Glutamatergic neuron (in vitro differentiated cells): ENCODE measurements at places on chromosomes 1 and 21.

DNA sequence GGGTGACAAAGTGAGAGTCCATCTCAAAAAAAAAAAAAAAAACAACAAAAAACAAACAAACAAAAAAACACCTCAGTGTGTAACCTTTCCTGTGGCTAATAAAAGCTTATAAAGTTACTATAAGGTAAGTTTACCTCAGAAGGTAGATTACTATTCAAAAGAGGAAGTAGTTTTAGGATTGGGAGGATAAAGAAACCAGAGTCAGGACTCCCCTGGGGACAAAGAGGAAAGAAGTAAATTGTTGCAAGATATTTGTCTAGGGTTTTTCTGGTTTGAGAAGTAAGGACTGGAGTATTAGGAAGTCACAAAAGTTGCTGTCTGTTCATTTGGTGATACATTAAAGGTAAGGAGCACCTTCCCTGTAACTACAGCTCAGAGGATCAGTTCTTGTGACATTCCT lies 23.8 kb upstream of the CENPF start:
- H3K4me3 ChIP-seq, result no peak overlapping the region
- DNase-seq, result no peak
- peaks cover 4% of the 10 kb centered on the region for H3K4me1 ChIP-seq
- H3K27me3 ChIP-seq, result no peaks in the 10 kb centered on the region
- peaks cover 11% of the 10 kb centered on the region for H3K36me3 ChIP-seq
- H3K27ac ChIP-seq, result no peak overlapping the region

- H3K4me1 ChIP-seq, result peaks cover 11% of the 10 kb centered on the region
- no peak overlapping the region for H3K27ac ChIP-seq
- H3K27me3 ChIP-seq, result peaks cover 2% of the 10 kb centered on the region
- DNase-seq, result no peak
These were observed 875 bp downstream of the NCF2 start for GRCh38 chr1:183589384-183589783.

DNA sequence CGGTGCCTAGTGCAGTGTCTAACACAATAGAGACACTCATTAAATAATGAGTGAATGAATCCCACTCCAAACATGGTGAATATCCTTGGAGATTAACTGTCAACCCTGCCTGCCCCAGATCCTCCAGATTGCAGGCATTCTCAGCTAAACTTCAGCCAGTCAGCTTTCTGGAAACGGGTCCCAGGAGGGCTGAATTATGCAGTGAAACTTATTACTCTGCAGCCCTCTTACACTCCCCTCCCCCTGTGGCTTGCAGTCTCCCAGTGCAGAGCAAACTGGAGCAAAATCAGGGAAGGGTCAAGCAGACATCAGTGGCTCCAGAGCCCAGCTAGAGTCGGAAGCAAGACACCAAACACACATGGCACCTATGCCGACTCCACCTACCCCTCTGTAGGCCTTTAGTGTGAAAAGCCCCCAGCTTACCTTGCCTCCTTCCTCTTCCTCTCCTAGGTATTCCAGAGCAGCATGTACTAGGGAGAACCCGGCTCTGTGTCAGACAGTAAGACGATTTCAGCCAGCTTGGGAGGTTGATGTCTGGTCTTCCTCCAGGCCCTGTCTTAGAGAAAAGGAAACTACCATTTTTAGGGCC lies 6.5 kb upstream of the RGS16 start:
- H3K36me3 ChIP-seq, result no peaks in the 10 kb centered on the region
- no peak for DNase-seq
- H3K27ac ChIP-seq, result peak overlapping the region; percentile 78
- peaks cover 7% of the 10 kb centered on the region for H3K27me3 ChIP-seq
- peak overlapping the region; percentile 21 for H3K4me3 ChIP-seq
- H3K4me1 ChIP-seq, result peaks cover 59% of the 10 kb centered on the region

- H3K36me3 ChIP-seq, result no peaks in the 10 kb centered on the region
- H3K4me3 ChIP-seq, result no peak overlapping the region
- H3K27ac ChIP-seq, result no peak overlapping the region
- no peak for DNase-seq
- no peaks in the 10 kb centered on the region for H3K4me1 ChIP-seq
These were observed 262.5 kb downstream of the HLX start for GRCh38 chr1:221141606-221142285.

DNA sequence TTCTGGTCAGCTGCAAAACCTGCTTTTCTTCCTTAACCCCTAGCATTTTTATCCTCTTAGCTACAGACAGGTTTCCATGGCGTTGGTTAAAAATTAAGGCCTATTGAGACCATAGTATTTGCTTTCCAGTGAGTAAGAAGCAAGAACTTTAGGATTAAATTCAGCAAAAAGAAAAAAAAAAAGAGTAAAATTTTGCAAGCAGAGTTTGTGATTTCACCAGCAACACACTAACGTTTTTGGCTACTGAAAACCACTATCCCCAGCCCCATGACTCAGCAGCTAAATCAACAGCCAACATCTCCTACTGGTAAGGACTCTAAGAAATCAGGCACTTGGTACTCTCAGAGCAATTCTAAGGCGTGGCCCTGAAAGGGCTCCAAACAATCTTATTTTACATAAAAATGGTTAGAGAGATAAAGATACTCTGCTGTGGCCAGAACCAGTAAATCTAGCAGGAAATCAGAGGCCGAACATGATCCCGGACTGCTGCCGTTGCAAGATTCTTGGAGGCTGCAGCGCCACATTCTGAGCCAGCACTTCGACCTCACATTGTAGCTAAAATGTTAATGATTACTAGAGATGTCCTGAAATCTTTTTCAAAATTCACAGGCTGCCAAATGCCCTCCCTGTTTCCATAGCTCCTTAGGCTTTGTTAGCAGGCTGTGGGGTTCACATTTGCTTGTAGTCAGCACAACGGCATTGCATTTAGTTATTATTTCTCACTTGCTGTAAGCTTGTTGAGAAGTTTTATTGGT lies 1.6 kb upstream of the ENO1 start:
- peaks cover 7% of the 10 kb centered on the region for H3K4me1 ChIP-seq
- H3K27ac ChIP-seq, result no peak overlapping the region

DNA sequence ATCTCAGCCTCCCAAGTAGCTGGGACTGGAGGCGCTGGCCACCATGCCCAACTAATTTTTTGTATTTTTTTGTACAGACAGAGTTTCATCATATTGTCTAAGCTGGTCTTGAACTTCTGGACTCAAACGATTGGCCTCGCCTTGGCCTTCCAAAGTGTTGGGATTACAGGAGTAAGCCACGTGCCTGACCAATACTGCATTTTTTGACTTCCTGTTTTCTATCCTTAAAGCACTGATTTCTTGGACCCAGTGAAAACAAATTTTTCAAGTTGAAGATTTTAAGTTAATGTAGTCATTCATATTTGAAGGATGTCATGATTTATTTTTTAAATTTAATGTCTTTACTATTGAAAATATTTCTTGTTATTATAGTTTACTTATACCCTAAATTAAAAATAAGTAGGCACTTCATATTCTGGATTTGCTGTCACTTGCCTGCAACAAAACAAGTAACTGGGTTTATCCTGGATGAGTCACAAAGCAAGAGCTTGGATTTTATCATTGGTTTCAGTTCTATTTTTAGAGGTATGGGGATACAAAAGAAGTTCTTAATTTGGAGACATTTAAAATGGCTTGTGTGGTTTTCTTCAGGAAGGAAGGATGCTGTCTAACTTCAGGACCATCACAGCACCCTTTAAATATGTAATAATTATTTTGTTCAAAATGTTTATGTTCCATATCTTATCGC lies 2.2 kb upstream of the VPS45 start:
- DNase-seq, result no peak
- H3K4me1 ChIP-seq, result peaks cover 10% of the 10 kb centered on the region
- H3K36me3 ChIP-seq, result no peaks in the 10 kb centered on the region
- H3K27me3 ChIP-seq, result peaks cover 1% of the 10 kb centered on the region
- no peak overlapping the region for H3K27ac ChIP-seq

- peaks cover 2% of the 10 kb centered on the region for H3K4me1 ChIP-seq
- H3K36me3 ChIP-seq, result no peaks in the 10 kb centered on the region
- no peak overlapping the region for H3K4me3 ChIP-seq
These were observed 216.3 kb upstream of the FAM78B start for GRCh38 chr1:166383137-166383536.

DNA sequence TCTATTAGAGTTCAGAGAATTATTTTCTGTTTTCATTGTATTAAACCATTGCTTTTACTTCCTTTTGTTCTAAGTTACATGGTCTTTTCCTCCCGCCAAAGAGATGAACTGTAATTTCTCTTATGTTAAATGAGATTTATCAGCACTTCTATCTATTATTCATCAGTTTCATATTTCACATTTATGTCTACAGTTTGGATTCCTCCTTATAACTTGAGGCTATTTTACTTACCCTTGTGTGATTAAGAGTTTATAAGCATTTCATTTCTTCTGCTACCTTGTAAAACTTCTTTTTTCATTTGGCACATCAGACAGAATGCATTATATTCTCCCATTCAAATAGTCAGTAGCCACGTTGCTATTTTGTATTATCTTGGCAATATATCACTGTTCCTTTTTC lies 248.2 kb downstream of the PLA2G4A start:
- H3K4me3 ChIP-seq, result no peak overlapping the region
- H3K36me3 ChIP-seq, result peaks cover 4% of the 10 kb centered on the region
- peaks cover 19% of the 10 kb centered on the region for H3K4me1 ChIP-seq
- peaks cover 2% of the 10 kb centered on the region for H3K27me3 ChIP-seq
- no peak for DNase-seq

DNA sequence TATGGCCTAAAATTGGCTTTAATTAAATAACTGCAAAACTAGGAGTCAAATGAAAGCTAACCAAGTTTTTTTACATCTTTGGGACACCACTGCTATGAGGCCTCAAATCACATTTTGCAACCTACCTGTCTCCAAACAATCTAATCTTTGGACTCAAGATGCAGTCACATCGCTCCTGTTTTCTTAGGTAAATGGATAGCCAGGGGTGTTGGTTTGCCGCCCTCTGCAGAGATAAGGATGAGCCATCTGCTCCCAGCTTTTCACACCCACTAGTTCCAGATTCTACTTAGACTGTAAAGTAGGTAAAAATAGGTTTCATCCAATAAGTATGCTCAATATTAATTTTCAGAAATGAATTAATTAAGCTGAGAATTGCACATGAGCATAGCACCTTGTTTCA lies 456.5 kb downstream of the KIF26B start:
- H3K4me3 ChIP-seq, result no peak overlapping the region
- no peaks in the 10 kb centered on the region for H3K36me3 ChIP-seq
- no peak overlapping the region for H3K27ac ChIP-seq
- no peak for DNase-seq
- peaks cover 14% of the 10 kb centered on the region for H3K4me1 ChIP-seq

- DNase-seq, result no peak
- H3K27ac ChIP-seq, result no peak overlapping the region
- H3K36me3 ChIP-seq, result no peaks in the 10 kb centered on the region
- H3K4me1 ChIP-seq, result peaks cover 2% of the 10 kb centered on the region
- no peaks in the 10 kb centered on the region for H3K27me3 ChIP-seq
These were observed 24.5 kb upstream of the RGS1 start for GRCh38 chr1:192550922-192551534.

GRCh38 chr1:231515748-231516147 lies 12.7 kb upstream of the TSNAX start:
- DNase-seq, result no peak
- H3K36me3 ChIP-seq, result no peaks in the 10 kb centered on the region
- no peaks in the 10 kb centered on the region for H3K4me1 ChIP-seq
- H3K27ac ChIP-seq, result no peak overlapping the region

DNA sequence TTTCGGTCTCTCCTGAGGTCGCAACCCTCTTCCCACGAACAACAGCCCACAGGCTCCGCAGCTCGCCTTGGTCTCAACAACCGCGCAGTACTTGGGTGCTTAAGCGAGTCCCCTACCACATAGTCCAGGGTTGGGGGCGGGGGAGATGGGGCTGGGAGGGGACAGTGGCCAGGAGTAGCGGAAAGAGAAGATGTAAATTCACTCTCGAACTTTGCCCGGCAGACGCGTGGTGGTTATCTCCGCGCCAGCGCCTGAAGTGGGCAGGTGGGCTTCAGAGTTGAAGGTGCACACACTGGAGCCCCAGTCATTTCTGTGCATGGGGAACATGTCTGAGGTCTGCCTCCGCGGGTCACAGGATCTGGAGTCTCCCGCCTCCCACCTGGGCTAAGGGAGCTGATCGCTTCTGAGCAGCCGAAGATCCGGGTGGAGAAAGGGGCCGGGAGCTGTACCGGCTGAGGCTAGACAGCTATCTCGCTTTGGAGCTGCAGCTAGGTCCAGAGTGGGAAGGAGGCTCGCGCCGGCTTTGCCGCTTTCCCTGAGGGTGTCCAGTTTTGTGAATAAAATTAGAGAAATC lies 4.3 kb upstream of the FOXD2 start:
- H3K4me1 ChIP-seq, result peaks cover 7% of the 10 kb centered on the region
- no peak for DNase-seq

GRCh38 chr1:183349201-183349711 lies 68.9 kb downstream of the NMNAT2 start:
- H3K4me1 ChIP-seq, result peaks cover 8% of the 10 kb centered on the region
- no peaks in the 10 kb centered on the region for H3K36me3 ChIP-seq
- H3K4me3 ChIP-seq, result no peak overlapping the region

- H3K27me3 ChIP-seq, result no peaks in the 10 kb centered on the region
- no peak for DNase-seq
- no peaks in the 10 kb centered on the region for H3K36me3 ChIP-seq
- no peak overlapping the region for H3K4me3 ChIP-seq
- no peaks in the 10 kb centered on the region for H3K4me1 ChIP-seq
These were observed 30.2 kb downstream of the BRDT start for GRCh38 chr1:91979383-91979782.

DNA sequence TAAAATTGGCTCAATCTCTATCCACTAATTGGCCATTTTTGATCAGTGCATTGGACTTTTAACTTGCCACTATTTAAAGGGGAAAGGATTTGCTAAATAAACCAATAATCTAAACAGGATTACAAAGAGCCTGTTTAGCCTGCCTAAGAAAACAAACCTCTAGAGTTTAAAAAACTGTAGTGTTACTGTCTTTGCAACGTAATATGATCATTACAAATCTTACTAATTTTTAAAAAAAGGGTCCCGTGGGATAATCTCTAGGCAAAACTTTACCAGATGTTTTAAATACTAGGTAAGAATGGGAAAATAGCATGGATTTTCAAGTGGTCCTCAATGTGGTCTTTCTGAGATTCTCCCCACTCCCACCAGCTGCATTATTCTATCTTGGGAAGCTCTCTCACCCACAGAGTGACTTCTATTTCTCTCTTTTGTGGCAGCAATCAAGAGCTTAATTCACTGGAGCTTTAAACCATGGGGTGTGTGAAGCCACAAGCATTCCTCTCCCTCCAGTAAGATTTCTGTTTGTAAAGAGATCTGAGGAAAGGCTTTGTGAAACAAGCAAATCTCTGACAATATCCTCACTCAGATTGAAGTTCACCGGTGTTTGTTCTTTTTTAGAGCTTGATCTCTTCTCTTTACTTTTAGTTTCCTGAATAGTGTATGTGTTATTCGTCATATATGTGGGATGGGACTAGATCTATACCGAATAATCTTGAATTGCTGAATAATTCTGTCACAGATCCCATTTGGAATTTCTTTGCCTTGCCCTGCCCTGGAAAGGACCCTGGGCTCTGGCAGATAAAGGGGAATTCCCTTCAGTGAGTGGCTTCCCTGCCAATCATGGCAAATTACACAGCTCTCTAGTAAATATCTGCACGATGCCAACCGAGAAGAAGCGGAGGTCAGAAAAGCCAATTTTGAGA lies 132.2 kb downstream of the TLR5 start:
- H3K4me3 ChIP-seq, result no peak overlapping the region
- H3K27ac ChIP-seq, result no peak overlapping the region
- H3K4me1 ChIP-seq, result peaks cover 2% of the 10 kb centered on the region
- H3K36me3 ChIP-seq, result no peaks in the 10 kb centered on the region

GRCh38 chr1:156669794-156670193 lies 7.4 kb downstream of the NES start:
- H3K27me3 ChIP-seq, result peaks cover 38% of the 10 kb centered on the region
- H3K4me3 ChIP-seq, result no peak overlapping the region
- DNase-seq, result no peak
- peaks cover 16% of the 10 kb centered on the region for H3K36me3 ChIP-seq
- H3K27ac ChIP-seq, result peak overlapping the region; percentile 71
